ENCODE measurements at places on chromosomes 1 and 21.

DNA sequence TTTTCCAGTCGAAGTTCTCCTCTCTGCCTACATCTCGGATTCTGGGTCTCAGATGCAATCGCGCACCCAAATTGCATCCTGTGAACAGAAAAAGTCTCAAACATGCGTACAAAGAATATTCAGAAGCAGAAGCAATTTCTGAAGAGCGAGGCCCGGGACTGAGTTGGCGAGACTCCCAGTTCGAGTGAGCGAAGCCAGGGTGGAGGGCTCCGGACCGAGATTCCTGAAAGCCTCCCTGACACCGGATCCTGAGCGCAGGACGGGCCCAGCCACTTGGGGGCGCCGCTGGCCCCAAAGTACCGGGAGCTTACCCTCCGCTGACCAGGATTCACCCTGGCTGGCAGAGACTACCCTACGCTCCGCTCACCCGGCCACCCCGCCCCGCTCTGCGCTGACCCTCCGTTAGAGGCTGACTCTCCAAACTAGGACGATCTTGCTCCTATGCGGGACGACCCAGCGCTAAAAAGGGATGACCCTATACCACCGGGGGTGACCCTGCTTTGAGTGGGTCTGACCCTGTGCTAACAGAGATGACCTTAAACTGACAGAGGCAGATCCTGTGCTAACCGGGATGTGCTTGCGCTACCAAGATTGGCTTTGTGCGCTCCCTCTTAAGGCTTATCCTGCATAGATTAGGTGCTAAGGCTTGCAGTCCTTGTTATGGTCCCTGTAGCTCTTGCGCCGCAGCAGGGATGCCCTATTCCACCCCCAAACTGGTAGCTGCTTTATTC lies 12.1 kb downstream of the FOXD2 start:
- no peak for DNase-seq

- no peak for DNase-seq
Observed at GRCh38 chr1:48556186-48556850, 84.3 kb upstream of the SPATA6 start.

GRCh38 chr1:247324923-247325322 lies 6.7 kb downstream of the ZNF496 start:
- no peak for DNase-seq

- DNase-seq = no peak
Observed at GRCh38 chr1:10939654-10940450, 72.6 kb upstream of the TARDBP start.

DNA sequence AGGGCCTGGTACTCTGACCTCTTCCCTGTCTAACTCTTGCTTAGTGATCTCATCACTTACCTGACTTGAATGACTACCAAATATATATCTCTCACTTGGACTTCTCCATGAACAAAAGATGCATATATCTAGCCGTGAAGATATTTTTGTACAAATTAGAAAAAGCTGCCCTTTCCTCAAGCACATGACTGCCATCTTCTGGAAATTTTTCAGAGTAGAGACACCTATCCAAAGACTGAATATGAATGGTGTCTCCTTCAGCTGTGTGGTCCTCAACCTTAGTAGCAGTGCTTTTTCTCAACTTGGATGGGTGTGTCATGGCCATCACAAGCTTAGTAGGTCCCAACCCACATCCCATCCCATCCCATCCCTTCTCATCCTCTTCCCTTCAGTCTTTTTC lies 142.3 kb downstream of the DNM3 start:
- peak; percentile 44 for DNase-seq

- DNase-seq = peak; percentile 51
Observed at GRCh38 chr1:200438911-200439310, 29.1 kb upstream of the ZNF281 start.

DNA sequence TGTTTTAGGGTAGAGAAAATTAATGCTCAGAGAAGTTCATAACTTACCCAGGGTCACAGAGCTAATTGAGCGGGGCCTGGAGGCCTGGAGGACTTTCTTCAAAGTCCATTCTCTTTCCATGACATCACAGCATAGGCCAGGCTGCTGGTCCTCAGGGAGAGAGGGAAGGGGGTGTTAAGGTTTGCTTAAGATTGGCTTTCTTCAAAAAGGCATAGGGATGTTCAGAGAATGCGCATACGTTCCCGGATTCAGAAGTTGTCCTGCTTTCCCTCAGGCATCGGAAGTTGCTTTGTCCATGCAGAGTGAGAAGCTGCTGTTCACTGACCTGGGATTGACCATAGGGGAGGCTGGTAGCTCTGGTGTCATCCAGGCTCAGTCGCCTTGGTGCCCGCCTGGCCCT lies 25.0 kb downstream of the RASSF5 start:
- no peak for DNase-seq

DNA sequence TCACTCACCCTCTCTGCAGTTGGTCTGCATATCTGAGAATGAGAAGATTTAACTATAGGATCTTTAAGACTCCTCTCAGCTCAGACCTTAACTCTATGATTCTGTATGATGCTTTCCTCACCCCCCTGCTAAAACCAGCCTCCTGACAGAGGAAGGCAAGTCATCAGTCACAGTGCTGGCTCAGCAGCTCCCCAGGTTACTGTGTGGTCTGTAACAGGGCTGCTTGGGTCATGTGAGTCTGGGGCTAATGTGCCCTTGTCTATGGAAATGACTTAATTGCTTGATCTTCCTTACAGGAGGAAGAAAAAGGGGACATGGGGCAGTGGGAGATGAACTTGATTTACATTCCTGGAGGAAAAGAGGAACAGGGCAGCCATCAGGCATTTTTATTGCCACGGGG lies 625.6 kb downstream of the PTPRU start:
- DNase-seq = no peak

DNA sequence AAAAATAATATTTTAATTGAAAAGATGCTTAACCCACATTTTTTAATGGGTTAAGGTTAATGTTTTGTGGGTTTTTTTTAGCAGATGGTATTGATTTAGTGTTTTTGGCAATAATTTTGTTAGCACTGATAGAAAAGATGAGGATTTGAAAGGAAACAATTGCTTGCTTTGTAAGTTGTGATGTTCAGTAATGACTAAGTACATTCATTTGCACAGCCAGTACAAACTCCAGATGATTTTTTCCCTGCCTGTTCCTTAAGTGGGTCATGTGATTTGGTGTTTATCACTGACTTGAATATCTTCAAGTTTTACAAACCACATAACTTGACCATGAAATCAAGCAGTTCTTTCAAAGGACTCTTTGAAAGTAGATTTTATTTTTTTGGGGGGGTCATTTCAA lies 15.0 kb downstream of the DISP1 start:
- peak; percentile 57 for DNase-seq

DNA sequence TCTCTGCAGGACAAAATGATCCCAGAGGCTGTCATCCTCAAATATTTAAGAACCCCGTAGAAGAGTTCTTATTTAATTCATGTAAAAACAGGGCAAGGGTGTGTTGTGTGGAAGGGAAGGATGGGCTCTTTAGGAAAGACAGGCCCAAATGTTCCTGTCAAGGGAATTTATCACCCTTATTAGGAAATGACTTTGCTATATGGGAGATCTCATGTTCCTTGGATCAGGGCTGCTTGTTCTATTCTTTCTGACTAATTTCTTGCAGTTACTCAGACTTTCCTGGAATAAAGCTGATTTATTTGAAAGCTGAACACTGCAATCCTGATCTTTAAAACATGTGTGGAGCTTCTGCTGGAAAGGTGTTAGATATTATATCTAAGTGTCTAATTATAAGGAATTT lies 72.8 kb downstream of the SELENOF start:
- no peak for DNase-seq

- DNase-seq = no peak
Observed at GRCh38 chr21:42839271-42840231, 39.8 kb downstream of the WDR4 start.

GRCh38 chr1:7588457-7588827 lies 182.7 kb upstream of the VAMP3 start:
- DNase-seq = no peak

DNA sequence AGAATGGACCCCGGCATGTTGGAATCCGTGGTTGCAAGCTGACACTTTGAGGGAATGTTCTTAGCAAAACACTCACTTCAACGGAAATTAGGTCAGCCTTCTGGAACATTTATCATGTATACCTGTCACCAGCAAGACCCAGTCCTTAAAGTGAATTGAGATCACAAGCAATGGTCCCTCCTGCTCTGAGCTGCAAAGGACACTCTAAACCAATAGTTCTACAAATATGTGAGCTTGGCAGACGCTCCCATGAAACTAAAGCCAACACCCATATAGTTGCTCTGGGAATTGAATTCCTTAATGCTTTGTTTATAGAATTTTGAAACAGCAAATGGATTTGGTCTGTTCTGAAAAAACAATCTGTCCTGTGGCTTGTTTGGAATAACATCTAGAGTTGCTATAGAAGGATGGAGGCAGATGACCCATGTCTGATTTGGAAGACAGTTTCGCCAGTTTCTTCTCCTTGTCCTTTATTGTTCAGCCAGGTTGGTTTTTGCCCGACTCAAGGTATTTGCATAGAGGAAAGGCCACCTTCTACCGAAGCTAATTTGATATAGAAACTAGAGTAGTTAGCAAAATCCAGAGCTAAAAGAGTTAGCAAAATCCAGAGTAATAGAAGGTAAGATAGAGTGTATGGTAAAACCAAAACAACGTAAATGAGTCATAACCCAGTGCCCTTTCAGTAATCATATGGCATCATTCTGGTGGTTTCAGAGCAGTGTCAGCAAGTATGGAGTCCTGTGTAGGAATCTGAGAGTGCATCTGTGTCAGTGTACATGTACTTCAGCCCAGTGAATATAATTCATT lies 236.2 kb downstream of the NFIA start:
- peak; percentile 9 for DNase-seq

- DNase-seq = peak; percentile 10
Observed at GRCh38 chr1:246482805-246483568, 24.1 kb downstream of the SMYD3 start.

- DNase-seq = no peak
Observed at GRCh38 chr1:201630582-201630981, 91.7 kb downstream of the NAV1 start.

DNA sequence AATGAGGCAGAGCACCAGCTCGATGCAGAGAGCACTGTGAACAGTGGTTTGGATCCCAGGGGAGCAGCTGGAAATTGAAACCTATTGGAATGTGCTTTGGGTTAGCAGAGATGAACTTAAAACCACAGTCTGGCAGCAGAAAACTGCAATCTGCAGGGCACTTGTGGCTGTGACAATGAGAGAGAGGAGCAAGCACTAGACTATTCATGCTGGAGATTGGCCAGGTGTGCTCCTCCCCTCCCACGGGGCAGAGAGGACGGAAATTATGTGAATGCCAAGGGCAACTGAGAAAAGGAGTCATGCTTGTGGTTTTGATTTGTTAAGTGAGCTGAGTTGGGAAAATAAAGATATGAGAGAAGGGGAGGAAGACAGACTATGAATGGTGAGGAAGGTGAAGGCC lies 38.1 kb downstream of the HSD3B2 start:
- peak; percentile 94 for DNase-seq

GRCh38 chr1:214698559-214698958 lies 95.6 kb downstream of the CENPF start:
- DNase-seq = no peak

GRCh38 chr1:177902266-177902665 lies 67.6 kb downstream of the SEC16B start:
- no peak for DNase-seq

DNA sequence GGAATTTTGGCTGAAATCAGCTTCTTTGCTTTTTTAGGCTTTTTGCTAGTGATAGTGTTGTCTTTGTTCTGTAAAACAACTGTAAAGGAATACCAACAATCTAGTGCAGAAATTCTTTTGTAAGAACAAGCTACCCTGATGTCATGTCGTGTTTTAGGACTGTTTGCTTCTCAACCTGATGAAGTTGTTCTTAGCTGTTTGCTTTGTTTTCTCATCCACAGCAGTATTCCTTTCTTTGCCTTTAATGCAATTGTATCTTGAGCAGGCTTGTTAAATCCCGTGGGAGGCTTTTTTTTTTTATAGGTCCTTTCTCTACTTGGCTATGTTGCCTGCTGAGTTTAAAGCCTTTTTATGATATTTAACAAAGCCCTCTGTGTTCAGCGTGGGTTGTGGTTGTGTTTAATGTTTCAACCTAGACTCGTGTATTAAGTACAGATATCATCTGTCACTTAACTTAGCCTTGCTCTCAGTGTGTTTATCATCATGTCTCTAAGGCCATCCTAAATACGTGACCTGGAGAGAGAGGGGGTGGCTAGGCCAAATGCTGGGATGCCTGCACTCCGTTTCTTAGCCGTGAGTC lies 31.6 kb downstream of the ADARB1 start:
- no peak for DNase-seq

DNA sequence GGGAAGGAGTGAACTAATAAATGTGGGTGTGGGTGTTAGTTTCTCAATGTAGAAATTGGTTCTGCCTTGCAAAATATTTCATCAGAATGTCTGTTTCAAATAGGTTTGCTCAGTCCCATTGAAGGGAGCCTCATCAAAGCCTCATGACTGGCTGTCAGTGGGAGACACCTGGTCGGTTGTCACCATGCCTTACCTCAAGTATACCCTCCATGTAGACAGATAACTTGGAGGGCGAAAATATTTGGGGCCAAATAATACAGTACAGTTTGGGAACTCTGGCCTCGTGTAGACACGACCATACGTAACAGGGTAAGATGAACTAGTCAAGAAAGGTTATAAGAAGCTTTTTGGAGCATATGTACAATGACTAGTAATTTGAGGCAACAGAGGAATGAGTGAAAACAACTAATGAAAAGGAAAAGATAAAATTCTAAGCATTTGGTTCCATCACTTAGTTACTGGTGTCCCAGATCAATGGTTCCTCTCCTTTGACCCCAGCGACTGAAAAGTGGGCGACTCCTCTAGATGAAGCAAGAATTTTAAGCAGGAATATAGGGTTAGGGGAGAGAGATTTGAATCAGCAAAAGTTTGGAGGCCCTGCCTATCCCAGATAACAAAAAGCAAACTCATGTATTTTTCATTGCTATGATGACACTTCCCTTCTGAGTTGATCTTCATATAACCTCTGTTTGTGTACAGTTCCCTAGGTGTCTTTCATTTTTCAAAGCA lies 163.9 kb downstream of the LRRC40 start:
- no peak for DNase-seq
